ENCODE measurements at places on chromosomes 3 and 15.

GRCh38 chr15:68485721-68486360 is 53.9 kb upstream of the ITGA11 start:
- no peak for DNase-seq

DNA sequence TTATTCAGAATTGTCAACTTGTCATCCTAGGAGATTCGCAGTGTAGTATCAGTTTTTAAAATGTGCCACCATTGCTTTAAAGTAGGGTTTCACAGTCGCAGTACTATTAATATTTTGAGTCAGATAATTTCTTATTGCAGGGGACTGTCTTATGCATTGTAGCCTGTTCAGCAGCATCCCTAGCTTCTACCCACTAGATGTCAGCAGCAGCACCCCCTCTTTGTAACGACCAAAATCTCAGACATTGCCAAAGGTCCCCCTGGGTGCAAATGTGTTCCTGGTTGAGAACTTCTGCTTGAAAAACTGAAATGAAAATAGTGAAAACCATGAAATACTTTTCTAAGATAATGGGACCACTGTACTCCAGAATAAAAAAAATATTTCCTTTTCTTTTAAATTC is 474.8 kb downstream of the CNTN3 start:
- peak; percentile 18 for DNase-seq

DNA sequence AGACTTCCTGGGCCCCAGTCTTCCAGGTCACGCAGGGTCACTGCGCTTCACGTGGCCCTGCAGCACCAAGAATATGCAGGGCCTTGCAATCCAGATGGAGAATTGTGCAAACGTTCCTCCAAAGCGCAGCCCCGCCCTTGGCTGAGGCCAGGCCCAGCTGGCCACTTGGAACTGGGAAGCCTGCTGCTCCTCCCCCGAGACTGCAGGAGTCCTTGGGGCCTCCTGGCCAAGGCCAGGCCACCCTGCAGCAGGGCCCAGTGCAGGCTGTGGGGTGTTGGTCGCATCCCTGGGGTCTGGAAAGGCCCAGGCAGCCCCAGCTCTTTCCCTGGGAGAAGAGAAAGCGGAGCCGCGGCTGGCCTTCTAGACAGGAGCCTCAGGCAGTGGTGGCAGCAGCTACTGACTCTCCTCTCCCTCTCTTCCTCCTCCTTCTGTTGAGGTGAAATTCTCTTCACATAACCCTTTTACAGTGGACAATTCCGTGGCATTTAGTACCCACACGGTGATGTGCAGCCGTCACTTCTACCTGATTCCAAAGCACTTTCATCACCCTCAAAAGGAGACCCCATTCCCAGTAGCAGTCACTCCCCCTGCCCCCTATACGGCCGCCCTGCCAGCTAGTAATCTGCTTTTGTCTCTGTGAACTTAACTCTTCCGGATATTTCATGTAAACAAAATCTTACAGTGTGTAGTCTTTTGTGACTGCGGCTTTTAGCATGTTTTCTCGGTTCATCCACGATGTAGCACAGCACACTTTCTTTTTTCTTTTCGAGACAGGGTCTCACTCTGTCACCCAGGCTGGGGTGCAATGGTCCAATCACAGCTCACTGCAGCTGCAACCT is 103.9 kb downstream of the TMEM266 start:
- peak; percentile 31 for DNase-seq

GRCh38 chr3:126484662-126485061 is 9.0 kb upstream of the ZXDC start:
- no peak for DNase-seq

DNA sequence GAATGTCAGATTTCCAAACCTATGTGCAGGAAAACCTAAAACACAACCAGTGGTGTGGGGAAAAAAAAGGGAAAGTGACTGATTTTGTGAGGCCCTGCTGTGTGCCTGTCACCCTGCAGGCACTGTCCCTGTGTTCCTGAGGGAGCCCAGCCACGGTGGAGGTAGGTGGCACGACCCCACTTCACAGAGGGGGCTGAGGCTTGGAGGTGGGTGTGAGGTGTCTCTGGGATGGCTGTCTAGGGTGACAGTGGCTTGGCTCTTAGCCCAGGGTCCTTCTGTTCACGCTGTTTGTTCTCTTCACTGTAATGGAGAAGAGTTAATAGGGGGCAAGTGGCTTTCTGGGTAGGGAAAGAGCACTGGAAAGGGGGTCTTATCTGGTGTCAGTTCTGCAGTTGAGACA is 22.6 kb downstream of the RASGRF1 start:
- DNase-seq = no peak

DNA sequence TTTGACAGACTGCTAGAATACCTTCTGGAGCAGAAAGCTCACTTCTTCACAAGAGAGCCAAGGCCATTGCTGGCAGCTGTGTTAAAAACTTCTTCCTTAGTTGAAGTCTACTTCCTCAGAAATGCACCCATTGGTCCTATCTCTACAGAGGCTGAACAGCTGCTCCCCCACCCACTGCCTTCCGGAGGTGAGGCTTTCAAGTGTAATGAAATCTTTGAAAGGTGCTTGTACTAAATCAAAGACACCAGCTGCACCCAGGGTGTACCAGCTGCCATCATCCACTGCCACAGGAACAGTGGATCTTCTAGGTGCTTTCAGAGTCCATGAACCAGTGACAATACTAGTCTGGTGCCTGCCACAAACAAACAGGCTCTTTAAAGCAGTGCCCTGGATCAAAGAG is 26.4 kb upstream of the HERC1 start:
- no peak for DNase-seq

GRCh38 chr15:99916668-99917223 is 183.5 kb upstream of the LYSMD4 start:
- no peak for DNase-seq

GRCh38 chr3:76024640-76025039 is 239.3 kb upstream of the ZNF717 start:
- peak; percentile 8 for DNase-seq

DNA sequence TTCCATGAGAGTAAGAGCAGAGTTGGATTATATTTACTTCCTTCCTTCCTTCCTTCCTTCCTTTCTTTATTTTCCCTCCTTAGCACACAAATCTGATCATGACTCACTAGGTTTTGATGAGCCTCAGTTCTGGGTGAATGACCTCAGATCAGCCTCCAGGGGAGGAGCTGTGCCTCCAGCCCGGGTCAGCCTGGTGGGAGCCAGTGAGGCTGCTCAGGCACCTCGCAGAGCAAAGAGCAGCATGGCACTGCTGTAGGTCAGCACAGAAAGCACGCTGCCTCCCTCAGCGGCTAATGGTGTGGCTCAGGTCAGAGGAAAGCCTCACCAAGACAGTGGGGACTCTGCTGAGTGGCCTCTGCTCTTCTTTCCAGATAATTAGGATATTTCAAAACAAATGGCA is 108.5 kb downstream of the SYNPR start:
- no peak for DNase-seq

GRCh38 chr3:126932188-126932931 is 50.6 kb upstream of the PLXNA1 start:
- peak; percentile 44 for DNase-seq

Measured in fibroblast of skin of right biceps (primary cell).